ENCODE measurements at places on chromosomes 2 and 18.

DNA sequence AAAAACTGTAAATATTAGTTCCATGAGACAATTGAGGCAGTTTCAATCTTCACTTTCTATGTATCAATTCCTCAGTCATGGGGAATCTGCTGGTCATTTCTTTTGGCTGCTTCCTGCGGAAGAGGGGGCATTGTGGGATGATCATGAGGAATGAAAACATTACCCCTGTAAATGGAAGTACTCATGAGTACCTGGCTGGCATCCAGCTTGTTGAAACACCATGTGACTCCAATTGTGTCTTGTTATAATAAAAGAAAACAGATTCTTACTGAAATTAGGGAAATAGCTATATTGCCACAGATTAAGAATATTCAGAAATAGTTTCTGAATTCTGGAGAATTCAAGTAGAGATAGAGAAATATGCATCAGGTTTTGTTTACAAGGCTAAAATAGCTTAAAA is 41.6 kb upstream of the GPR39 start:
- DNase-seq: no peak

GRCh38 chr2:101801496-101801895 is 104.0 kb downstream of the MAP4K4 start:
- no peak for DNase-seq

GRCh38 chr2:237669628-237670392 is 42.4 kb downstream of the LRRFIP1 start:
- DNase-seq: no peak

DNA sequence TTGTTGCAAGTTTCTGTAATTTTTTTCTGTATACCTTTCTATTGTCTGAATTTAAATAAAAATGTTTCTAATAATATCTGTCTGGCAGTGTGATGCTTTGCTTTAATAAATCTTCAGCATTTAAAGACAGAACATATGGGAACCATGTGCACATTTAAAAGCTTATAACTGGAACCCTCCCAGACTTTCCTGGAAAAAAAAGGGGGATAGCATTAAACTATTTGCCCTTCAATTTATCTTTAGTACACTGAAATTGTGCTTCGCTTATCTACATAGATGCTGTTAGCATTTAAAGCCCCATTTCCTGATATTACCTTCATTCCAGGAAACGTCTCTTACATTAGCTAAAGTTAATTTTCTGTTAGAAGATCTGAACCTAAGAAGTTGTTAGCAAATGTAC is 64.6 kb downstream of the ZC3H6 start:
- no peak for DNase-seq

DNA sequence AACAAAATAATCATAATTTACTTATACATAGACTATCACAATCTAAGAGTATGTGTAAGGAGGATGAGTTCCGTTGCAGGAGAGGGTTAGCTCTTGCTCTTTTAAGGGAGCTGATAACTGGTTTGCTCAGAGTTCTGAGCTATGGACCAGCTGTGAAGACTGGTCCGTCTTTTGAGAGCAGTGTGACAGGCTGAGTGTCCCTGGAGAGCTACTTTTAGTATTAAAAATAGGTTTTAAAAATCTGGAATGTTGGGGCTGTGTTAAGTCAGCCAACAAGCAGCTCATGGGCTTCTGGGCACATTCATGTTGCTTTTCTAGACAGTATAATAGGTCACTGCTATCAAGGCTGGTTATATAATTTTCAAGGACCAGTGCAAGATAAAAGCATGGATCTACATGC is 41.5 kb upstream of the TMEM131 start:
- no peak for DNase-seq

DNA sequence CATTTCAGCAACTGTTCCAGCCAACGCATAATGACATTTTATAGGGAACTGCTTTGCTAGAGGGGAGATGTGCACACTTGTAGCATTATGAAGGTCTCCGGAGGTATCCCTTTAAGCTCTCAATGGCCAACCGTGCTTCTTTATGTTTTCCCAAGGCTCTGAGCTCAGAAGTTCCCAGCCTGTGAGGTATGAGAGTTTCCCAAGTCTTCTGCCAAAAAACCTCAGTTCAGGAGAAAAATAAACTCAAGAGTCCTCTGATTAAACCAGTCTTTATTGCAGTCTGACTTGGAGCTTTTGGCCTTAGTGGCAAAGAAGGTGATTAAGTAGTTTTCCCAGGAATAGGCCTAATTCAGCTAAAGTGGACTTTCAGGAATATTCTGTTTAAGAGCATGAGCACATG is 35.4 kb upstream of the ZNF532 start:
- DNase-seq: no peak

GRCh38 chr2:189837326-189837725 is 53.1 kb downstream of the PMS1 start:
- no peak for DNase-seq

DNA sequence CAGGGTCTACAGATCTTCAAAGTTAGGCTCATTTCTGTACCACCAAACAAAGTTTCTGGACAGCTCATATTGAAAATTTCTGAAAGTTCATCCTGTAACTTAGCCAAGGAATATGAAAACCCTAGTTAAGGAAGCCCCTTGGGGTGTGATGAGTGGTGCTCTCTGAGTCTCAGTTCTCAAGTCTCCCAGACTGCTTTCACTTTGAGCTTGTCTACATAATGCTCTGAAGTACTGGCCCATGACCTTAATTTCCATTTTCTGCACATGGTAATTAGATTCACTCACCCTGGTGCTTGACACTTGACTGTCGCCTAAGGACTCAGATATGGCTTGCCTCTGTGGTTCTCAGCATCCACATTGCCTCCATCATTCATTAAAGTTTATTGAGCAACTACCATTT is 51.7 kb upstream of the SATB2 start:
- no peak for DNase-seq

DNA sequence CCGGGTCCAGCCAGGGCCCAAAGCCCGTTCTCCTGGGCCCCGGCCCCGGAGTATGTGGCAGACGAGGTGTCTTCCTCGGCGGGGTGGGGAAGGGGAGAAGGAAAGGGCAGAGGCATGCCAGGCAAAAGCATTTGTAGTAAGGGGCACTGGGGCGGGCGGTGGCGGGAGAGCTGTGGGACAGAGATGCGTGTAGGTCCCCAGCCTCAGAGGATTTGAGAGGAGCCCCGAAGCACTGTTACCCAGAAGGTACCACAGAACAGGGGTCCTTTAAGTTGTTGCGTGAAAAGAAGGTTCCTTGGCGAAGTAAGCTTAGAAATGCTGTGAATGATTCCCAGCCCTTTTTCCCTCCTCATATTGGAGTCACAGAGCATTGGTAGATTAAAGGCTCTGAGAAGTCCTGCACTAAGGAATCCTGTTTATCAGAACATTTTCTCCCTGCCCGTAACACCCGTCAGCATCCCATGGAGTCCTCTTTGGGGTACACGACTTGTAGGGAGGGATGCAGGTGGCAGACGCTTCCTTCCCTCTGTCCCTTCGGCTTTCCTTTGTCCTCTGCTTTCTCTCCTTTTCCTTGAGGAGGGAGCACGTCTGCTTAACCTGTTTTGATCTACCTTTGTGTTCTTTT is 12.5 kb downstream of the GAREM2 start:
- DNase-seq: peak; percentile 56

DNA sequence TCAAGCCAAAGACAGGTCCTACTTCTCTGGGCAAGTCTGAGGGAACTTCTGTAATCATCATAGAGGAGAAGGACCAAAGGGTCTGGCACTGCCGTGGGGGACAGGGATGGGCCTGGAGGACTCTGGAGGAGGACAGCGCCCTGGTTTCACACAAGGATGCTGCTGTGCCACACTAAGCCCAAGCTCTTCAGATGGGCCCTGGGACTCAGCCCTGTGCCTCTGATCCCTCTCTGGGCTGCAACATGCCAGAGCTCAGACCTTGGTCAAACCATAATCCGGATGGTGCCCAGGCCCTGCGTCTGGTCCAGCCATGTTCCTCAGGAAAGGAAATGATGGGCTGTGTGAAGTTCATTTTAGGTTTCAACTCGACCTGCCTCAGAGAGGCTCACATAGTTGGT is 222.0 kb upstream of the COPS8 start:
- DNase-seq: peak; percentile 33

All from activated CD8-positive, alpha-beta memory T cell treated with anti-CD3 and anti-CD28 coated beads for 24 hours (primary cell).